Dermis microvascular lymphatic vessel endothelial cell (primary cell): ENCODE measurements at places on chromosomes 3 and 15.

DNA sequence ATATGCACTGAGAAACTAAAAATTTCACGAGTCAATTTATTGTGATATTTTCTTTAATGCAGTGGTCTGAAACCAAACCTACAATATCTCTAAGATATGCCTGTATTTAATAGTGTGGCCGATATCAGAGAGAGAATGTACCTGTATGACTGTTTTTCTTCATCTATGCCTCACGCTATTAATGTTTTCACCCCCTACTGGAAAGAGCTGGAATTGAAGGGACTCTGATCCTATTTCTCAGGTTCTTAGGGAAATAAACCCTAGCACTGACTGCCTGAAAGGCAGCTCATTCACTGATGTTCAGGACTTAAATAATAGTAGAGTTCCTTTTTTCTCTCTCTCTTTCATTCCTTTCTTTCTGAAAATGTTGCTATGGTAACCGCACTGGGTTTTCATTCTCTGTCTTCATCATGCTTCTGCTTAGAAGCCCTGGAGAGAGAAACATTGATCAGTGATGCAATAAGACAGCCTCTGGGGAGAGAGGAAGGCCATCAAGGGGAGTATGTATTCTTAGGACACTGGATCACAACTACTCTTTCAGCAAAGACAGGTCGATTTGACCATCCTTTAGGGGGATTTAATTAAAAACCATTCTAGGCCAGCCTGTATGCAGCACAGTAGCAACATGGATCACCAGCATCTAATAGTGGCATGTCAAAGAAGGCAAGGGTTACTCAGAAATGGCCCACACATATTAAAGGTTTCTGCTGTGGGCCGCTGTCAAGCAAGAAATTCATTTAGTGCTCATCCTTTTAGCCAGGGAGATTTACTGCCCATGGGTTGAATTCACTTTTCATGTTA is 1135.7 kb downstream of the IGSF11 start:
- DNase-seq, result no peak

DNA sequence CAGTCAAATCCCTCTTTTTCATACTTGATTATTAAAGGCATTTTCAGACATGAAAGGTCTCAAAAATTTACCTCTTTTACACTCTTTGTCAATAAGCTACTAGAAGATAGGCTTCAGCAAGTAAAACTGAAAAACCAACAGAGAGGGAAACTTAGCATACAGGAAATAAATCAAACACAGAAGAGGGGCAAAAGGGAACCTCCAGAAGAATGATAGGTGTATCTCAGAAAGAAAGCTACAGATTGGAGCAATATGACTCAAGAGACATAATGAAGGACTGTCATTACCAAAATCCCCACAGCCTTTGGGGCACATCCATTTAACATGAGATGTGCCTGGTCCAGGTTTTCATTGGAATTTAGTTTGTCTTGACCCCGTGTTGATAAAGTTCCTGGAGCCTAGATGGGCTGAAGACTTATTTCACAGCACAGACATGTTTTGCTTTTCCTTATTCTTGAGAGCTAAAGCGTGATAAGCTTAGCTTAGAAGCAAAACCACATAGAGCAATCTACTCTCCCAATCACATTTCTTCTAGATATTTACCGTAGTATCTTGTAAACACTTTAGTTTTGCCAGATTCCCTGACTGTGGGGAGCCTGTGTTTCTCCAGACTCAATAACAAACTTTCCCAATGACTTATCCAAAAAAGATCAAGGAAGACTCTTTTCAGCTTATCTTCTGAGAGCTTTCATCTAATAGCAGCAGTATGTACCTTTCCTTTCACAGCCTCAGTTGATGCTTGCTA is 11.7 kb downstream of the LRRFIP2 start:
- no peak for DNase-seq

DNA sequence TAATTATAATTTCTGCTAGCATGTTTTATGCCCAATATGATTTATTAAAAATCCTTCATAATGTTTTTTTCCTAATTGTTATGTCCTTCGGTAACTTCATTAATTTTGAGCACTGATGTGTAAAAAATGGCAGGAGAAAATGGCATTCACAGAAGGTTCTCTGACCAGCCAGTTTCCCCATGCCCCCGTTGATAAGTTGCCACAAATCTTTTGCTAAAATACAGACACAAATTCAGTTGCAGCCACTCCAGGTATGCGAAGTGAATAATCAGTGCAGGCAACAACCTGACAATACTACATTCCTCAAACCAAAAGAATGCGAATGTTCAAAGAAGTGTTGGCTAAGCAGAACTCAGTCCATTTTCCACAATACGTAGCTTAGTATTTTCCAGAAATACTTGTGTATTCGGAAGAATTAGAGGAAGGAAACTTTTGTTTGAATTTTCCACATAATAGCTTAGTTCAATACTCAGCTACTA is 32.7 kb downstream of the CHL1 start:
- no peak for DNase-seq

GRCh38 chr3:180571831-180572598 is 29.9 kb upstream of the TTC14 start:
- DNase-seq, result no peak
